Activated T-cell treated with anti-CD3 and anti-CD28 coated beads for 4 hours (primary cell): ENCODE measurements at places on chromosomes 11 and 22.

GRCh38 chr11:100876815-100877520, 189.9 kb downstream of the ARHGAP42 start:
- no peak for DNase-seq

DNA sequence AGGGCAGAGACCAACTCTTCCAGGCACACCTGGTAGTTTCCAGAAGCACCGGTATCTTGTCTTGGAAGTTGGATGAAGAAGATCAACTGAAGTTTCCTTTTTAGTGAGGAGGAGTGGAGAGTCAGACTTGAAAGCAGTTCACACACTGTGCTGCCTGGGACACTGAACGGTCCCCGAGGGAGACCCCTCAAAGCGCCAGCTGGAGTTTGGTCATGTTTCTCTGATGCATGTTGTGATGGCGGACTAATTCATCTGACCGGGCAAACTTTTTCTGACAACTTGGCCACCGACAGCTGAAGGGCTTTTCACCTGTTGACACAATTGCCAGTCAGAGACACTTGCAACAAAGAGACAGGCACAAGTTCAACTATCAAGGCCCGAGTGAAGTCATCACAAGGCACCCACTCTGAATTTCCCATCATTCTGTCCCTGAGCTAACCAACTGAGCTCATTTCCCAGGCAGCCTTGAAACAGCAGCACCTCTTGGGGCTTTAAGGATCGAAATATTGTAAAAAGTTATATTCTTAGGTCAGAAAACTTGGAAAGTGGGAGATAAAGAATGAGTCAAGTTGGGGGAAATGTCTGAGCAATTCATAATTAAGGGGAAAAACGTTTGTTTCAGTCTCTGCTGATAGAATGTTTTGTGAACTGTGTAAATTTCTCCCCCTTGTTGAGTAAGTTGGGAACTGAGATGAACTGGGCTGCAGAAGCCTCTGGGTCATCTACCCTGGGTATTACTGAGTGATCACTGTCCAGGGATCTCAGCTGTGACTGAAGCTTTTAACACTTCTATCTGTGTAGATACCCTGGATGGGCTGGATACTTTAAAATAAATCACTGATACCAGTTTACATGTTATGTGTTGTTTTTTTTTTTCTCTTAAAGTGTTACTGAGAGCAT, 46.2 kb downstream of the WT1 start:
- no peak for DNase-seq

DNA sequence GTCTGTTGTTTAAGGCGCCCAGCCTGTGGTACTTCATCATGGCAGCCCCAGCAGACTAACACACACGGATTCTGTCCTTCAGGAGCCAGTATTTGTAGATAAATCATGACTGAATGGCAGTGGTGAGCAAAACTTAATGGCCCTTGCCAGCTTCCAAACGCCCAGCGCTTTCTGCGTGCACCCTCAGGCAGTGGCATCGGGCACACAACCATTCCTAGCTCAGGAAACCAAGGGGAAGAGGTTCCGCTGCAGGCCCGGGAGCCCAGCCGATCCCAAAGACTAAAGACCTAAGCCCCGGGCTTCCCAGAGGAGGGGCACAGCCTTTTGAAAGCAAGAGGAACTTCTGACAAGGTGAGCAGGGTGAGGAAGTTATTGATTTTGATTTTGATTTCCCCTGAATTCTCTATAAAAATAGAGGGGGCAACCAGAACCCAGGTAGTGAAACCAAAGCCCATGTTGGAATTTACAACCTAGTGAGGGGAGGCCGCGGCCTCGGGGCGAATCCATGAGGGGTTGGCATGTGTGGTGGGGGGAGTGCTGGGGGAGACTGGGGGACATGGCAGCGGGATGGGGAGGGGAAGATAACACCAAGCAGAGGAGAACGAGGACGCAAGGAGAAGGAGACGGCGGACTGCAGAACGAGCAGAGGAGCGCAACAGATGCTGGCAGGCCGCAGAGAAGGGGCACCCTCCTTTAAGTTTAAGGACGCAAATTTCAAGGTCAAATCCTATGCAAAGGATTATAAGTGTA, 79.9 kb upstream of the SEPTIN5 start:
- DNase-seq, result no peak

GRCh38 chr11:8229299-8230177, 34.1 kb downstream of the LMO1 start:
- no peak for DNase-seq

DNA sequence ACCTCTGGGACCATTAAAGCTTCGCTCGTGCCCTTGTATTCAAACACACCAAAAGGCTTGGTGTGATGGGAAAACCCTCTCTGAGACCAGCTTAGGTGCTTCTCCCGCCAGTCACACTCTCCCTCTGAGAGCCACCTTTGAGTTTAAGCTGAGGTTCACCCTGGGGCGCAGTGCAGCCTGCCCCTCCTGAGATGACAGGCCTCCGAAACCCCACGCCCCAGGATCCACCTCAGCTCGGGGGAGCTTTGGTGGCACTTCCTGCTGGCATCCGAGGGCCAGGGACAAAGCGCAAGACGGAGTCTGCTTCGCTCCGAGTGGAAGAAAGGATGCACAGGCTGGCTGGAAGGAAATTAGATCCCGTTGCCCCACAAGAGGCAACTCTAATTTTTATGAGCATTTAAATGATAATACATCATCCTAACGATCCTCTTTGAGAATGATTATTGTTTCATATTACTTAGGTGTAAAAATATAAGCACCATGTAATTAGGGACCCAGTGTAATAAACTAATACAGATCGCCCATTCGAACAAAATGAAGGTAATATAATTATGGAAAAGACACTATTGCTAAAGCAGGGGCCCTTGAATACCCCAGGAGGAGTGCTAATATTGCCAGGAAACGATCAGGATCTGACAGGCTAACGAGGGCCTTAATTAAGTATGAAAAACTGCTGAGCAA, 134.7 kb downstream of the CEP164 start:
- DNase-seq, result no peak

GRCh38 chr11:130300567-130300966, 14.2 kb downstream of the ZBTB44 start:
- DNase-seq, result no peak

DNA sequence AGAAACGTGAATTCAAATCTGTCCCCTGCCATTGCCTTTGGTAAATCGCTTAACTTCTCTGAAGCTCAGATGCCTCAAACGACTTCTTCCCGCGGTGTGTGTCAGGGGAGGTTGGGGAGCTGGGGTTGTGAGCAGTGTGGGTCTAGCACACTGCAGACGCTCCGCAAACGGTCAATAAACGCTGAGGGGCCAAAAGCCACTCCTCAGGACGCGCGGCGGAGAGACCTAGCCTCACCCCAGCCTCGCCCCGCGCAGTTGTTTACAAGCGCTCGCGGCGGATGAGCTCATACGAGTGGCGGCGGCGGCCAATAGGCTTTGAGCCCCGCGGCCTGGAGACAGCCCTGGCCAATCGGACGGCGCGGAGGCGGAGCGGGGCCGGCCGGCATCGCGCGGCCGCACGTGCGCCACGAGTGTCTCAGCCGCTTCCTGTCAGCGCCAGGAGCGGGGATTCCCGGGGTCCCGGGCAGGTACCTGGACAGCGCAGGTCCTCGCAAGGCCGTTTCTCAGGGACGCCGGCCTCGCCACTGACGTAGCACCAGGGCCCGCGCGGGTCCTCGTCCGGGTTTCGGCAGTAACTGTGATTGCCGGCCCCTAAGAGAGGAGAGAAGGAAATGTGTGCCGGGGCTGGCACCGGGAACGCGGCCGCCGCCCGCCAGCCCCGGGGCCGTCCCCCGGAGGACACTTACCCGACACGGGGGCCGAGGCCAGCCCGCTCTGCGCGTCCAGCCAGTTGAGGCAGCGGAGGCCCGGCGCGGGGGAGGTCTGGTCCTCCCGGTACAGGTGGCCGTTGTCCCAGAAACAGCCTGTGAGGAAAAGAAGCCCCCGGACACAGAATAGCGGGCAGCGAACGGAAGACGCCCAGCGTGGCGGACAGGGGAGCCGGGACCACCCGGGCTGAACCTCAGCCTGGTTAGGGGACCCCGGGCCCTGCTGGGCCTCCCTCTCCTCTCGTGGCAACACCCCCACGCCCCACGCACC, 1.5 kb downstream of the PIK3IP1 start:
- DNase-seq, result peak; percentile 87

DNA sequence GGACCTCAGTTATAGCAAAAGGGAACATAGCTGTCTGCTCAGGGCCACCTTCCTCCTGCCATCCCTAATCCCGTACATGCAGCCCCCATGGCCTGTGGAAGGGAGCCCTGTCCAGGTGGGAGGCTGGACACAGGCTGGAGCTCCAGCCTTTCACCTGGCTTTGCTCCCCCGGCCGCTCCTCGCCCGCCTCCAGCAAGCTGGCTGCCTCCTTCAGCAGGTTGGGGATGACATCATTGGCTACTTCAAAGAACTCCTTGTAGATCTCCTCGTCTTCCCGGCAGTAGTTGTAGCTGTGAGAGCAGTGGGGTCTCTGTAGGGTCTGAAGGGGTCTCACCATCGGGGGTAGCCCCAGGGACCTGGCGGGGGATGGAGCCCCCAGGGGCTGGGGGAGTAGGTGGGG, 2.5 kb upstream of the MAP4K2 start:
- no peak for DNase-seq

DNA sequence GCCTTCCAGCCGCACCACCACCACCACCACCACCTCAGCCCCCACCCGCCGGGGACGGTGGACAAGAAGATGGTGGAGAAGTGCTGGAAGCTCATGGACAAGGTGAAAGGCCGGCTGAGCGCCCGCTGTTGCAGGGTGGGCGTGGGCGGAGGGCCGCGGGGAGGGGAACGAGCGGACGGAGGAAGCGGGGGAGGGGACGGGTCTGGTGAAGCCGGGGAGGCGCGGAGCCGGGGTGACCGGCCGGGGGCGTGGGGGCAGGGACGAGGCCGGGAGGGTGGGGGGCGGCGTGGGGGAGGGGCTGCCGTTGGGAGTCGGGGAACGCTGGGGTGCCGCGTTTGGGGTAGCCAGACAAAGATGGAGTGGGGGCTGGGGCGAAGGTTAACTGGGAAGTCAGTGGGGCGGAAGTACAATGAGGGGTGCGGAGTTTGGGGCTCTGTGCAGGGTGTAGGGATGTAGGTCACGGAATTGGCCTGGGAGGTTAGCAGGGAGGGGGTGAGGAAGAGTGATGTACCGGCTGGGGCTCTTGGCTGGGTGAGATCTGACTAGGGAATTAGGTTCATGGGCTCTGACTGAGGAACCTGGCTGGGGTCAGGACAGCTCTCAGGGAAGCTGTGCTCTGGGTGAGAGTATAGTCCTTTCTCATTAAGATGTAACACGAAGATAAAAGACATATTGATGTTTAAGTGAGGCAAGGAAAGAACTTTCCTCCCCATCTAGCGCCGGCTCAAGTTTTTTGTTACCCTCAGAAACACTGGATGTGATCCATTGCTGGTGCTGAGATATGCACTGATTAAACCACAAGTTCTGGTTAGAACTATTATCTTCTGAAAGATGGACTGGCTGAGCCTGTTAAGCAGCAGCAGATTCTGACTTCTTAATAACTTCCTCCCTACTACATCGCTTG, 624 bp downstream of the CBL start:
- peak; percentile 28 for DNase-seq

DNA sequence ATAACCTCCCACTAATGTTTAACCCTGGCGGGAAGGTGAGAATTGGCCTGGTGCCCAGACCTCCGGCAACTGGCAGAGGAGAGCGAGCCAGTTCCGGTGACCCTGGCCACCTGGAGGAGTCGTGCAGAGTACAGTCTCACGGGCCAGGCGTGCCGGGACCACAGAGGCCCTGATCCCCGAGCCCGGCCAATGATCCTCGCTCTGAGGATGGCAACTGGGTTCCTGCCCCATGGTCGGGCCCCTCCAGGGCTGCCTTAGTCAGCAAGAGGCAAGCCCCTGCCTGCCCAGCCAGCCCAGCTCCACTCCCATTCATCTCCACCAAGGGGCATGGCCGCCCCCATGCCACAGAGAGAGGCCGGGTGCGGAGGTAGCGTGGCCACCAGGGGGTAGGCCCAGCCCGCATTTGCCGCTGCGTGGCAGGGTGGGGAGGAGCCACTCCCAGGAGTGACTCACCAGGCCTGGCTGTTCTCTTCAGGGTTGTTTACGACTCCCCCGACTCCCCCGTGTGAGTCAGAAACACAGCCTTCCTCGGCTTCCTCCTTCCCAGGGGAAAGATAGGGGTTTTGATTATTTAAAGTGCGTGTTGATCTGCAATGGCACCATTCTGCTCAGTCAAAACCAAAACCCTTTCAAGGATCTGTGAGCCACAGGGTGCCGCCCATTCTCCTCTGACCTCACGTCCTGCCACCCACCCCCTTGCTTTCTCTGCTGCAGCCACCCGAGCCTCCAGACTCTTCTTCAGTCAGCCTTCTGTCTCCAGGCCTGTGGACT, at the start of gene SLC25A45:
SLC25A45 (minus strand) TSS at position 614 of the 771 bp plus-strand sequence. CDS start 695 bp downstream, outside the sequence.
- DNase-seq, result peak; percentile 89

DNA sequence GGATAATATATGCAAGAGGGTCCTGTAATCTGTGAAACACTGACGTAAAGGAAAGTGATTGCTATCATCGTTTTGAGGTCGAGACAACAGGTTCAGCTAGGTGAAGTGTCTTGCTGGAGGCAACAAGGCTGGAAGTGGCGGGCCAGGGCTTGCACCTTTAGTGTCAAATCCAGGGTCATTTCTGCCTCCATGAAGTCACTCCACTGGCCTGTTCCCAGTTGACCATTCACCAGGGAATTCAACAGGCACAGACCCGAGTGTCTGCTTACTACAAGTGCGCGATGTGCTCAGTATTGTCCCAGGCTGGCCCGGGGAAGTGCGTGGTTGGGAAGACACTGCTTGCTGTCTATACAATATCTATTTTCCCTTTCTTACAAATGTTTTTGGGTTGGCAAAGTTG, 225.0 kb downstream of the CEP164 start:
- DNase-seq, result no peak

- no peak for DNase-seq
These were observed 54.7 kb upstream of the KIRREL3 start for GRCh38 chr11:127055236-127055635.

DNA sequence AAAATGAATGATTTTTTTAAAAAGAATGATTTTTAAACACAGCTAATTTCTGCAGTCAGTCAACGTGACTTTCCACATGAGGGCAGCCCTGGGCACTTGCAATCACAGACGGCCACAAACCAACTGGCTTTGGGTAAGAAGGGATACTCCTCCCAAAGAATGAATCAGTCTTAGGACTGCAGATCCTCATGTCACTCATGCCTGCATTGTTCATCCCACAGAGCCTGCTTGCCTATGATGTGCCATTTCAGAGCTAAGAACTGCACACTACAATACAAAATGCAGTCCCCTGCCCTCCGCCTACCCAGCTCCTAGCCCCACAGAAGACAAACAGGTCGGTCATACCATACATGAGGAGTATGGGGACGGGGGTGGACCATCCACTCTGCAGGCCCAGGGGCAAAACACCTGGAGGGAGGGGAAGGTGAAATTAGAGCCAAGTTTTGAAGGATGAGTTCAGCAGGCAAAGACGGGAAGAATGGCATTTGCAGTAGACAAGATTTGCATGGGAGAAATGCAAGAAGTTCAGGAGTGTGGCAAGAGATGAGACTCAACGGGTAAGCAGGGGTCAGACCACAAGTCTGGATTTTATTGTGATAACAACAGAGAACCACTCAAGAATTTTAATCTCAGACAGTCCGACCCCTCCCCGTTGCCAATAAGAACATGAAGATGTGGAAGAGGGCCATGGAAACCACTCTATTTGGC, 24.7 kb downstream of the PACSIN2 start:
- DNase-seq, result no peak
